ENCODE measurements at places on chromosomes 3 and 15. TPM values are rescaled to one million over a fixed set of nuclear protein-coding genes. Genes with fewer than 3 reads are reported as not detected.

DNA sequence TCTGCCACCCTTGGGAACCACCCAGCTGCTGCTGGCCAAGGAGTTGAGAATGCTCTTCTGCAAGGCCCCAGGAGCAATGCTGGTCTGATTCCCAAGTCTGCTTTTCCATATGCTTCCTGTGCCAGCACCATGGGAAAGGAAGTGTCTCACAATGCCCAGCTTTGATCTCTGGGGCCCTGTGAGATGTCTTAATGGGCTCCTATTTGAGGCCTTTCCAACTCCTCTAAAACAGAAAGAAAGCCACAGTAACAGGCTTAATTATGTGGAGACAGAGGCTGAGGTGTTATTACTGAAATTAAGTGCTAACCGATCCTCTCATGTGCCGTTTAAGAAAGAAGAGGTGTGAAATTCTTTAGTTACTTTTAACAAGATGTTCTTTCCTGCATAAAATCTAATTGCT lies 4.5 kb downstream of the EOGT start:
- no peak for DNase-seq

DNA sequence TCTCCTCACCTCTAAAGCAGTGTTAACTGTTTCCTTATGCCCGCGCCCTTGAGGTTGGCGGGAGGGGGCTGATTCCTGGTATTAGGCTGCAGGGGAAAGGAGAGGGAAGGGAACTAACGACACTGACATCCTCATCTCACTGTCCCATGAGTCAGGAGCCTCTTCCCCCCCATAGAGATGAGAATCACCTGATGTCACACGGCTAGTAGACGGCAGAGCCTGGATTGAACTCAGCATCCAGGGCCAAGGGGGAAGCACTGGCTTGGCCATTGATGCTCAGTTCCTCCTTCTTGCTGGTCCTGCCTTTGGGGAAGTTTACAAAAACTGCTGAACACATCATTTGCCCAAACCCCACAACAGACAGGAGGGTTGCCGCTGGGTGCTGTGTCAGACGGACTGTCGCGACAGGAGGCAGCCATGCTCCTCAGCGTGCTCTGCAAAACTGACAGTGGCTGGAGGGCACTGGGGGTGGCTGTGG lies 38.5 kb downstream of the IDH2 start:
- DNase-seq, result no peak

DNA sequence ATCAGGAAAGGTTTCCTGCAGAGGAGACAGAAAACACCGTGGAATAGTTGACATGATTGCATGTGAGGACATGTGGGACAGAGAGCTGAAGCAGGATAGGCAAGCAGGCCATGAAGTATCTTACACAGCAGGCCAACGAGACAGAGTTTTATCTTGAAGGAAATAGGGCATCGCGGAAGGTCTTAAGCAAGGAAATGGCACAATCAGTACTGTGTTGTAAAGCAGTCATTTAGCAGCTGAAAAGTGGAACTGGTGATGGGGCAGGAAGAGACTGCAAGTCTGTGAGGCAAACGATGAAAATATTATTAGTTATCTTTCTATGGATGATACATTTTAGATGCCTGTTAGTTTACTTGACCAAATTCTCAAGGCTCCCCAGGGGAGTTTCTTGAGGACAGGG lies 535.1 kb downstream of the SOX2 start:
- no peak for DNase-seq

DNA sequence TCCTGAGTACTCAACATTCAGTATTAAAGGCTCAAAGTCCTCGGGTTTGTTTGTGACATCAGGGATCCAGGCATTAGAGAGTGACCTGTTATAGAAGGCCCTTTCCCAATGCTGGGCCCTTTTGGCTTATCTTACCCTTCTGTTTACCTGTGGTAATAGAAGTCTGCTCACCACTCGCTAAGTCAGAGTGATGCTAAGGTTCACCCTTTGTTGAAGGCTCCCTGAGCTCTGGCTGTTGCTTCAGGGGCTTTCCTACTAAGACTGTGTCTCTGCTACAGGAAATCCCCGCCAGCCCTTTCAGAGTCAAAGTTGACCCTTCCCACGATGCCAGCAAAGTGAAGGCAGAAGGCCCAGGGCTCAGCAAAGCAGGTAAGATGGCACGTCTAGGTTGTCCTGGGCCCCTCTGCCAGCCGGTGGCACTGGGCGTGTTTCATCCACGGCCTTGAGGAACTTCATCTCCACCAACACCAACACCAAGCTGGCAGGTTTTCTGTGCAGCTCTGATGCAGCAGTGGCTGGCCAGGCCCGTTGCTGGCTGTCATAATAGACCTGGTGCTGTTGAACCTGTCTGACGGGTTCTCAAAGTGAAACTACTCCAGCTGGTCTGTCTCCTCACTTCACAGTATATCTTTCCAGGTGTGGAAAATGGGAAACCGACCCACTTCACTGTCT lies 99.1 kb downstream of the DNASE1L3 start:
- DNase-seq, result no peak

SLITRK3 gene
- total RNA-seq, result not detected

ESYT3 gene
- 0.44 TPM for total RNA-seq

GRCh38 chr15:74243431-74243830 lies 7.3 kb downstream of the CCDC33 start:
- DNase-seq, result no peak

GRCh38 chr3:65733459-65733858 lies 305.3 kb downstream of the MAGI1 start:
- DNase-seq, result no peak

CCDC12 gene
- 56.1 TPM for total RNA-seq

DNA sequence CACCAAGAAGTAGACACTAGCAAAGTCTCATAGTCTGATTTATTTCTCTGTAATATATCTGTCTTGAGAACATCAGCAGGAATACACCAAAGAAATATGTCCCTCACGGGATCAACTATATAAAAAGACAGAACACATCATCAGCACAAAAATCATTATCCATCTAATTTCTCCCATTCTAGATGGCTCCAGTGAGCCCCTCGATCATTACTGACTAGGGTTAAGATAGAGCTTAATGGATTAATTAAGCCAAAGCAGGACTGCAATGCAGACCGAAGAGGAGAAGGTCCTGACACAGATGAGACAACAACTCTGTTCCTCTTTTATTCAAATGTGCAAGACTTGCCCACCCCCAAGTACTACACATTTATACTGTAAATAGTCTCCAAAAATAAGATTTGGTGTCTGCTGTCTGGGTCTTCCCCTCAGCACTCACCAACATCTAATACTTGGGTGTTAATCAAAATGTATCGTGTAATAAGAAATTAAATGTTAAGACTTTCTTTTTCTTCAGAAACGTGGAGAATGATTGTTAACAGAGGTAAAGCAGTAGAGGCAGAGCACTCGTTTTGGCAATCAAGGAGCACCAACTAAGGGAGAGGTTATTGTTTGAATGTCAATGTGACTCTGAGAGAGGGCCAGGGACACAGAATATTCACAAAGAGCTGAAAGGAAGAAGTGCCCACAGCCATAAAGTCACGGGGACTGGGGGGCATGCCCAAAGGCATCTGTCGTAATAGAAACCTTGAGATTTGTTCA lies 133.6 kb downstream of the TIGIT start:
- no peak for DNase-seq

DNA sequence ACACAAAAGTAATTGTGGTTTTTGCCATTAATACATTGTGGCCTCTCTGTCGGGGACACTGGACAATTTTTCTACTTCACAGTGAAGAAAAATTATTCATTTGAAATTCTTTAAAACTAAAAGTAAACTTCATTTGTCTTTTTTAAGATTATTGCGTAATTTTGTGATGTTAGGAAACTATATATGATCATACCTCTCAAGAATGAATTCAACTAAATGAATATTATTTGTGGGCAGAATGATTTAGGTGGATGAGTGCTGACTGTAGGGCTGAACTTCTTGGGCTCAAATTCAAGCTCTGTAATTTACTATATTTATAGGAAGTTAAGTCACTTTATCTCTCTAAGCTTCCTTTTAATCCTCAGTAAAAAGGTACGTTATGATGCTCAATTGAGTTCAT lies 441.2 kb downstream of the ROBO1 start:
- DNase-seq, result no peak

DNA sequence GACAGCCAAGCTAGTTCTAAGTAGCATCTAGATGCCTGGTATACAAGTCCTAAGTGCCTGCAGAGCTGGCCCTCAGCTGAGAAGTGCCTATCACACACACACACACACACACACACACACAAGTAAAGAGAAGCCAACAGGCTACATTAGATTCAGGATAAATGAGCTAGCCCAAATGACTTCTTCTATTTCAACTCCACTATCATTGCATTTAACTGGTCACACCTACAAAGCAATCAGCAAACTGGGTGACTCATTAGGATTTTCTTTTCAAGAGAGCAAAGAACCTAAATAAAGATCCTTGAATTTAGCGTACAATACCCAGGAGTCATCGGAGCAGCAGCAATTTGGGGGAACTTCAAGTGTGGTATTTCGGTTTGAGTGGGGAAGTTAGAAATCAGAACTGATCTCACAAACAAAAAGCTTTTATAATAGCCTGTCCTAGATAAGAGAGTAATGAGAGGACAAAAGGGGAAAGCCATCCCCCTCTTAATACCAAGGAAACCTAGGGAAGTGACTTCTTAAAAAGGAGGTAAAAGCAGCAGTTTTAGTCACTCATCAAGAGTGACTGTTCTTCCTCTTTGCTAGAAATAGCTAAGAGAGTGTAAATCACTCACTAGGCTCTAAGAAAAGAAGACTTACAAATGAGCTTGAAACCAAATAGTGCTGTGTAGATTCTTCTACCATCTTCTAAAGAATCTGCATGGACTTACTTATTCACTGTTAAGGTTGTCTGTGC lies 112.7 kb downstream of the TNIK start:
- no peak for DNase-seq

FRMD4B gene
- 8.2 TPM for total RNA-seq

DNA sequence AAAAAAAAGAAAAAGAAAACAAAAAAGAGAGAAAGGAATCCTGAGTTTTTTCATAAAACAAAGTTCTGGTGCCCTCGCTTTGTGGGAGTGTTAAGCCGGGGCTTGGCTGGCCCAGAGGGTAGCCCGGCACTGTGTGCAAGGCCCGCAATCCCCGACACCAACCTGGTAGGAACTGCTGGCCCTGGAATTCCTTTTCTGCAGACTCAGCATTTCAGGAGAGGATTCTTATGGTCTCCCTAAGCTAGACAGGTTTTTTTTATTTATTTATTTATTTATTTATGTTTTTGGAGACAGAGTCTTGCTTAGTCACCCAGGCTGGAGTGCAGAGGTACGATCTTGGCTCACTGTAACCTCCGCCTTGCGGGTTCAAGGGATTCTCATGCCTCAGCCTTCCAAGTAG lies 238.8 kb downstream of the PDCD6IP start:
- no peak for DNase-seq

LMAN1L gene
- 0.87 TPM for total RNA-seq

CCR9 gene
- total RNA-seq, result 0.15 TPM

DNA sequence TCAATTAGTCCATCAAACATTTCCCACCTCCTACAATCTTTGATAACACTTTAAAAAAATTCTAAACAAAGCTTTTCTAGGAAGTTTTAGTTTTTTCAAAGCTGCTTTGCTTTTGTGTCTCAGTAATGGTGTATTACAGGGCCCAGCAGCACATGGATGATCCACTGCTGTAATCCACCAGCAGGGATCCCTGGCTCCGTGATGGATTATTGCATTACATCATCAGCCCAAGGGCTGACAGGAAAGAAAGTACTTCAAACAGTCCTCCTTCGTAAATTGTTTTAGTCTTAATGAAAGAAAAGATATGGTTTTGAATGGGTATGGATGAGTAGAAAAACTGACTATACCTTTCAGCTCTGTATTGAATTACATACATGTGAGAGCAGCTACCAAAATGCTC lies 688.9 kb upstream of the NAALADL2 start:
- no peak for DNase-seq

ADGRG7 gene
- not detected for total RNA-seq

XCR1 gene
- total RNA-seq, result not detected

GRCh38 chr15:57611938-57612337 lies 20.2 kb downstream of the MYZAP start:
- no peak for DNase-seq

- DNase-seq, result no peak
Measured at GRCh38 chr3:172135820-172136219, 96.4 kb downstream of the FNDC3B start.

GRCh38 chr3:9324944-9325343 lies 37.9 kb upstream of the THUMPD3 start:
- DNase-seq, result no peak

MST1 gene
- 10.0 TPM for total RNA-seq

GNB4 gene
- total RNA-seq, result 7.4 TPM

DNA sequence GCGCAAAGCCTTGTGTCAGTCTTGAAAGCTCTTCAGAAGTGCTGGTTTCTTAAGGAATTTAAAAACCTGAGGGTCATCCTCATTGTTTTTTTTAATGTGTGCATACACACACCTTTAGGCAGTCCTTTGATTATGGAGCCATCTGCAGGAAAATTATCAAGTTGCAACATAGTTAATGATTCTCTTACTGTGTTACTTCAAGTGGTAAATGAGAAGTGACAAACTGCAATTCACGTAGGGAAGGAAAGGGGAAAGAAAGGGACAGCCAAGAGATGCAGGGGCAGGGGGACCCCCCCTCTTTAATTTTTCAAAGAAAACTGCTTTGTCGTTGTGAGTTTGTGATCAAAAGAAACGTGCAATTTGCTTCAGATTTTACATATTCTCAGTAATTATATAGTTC lies 162.4 kb upstream of the CGNL1 start:
- no peak for DNase-seq

GRCh38 chr3:102443021-102443420 lies 8.2 kb downstream of the ZPLD1 start:
- DNase-seq, result no peak

Data from activated CD4-positive, alpha-beta T cell treated with anti-CD3 and anti-CD28 coated beads, Interleukin-2, amount 10 ng/mL, durations not matched to agents 7 days and 5 days (primary cell).